NCI-H510A treated with DMSO at 0.1 percent for 48 hours (cell line): ENCODE measurements at places on chromosomes 5 and 9.

GRCh38 chr5:122162100-122162638 is 32.8 kb downstream of the ZNF474 start:
- DNase-seq, result no peak

GRCh38 chr5:6202149-6202967 is 176.0 kb downstream of the MED10 start:
- DNase-seq, result no peak

GRCh38 chr5:131431794-131432193 is 167.9 kb downstream of the CDC42SE2 start:
- DNase-seq, result no peak

- DNase-seq, result no peak
These were observed 22.1 kb downstream of the MRPL36 start for GRCh38 chr5:1777281-1778137.

DNA sequence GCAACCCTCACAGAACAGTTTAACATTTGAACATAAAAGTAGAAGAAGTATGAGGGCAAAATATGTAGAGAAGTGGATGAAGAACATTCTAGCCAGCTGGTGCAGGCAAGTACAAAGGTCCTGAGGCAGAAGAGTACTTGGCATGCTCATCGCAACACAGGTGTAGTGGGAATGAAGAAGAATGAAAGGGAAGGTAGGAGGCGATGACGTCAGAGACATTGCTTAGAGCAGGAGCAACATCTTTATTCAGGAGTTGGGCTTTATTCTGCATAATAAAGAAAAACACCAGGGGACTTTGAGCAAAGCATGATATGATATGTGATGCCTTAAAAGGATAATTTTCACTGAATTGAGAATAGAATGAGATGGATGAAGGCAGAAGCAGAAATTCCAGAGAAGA is 570.6 kb upstream of the CDH9 start:
- no peak for DNase-seq

DNA sequence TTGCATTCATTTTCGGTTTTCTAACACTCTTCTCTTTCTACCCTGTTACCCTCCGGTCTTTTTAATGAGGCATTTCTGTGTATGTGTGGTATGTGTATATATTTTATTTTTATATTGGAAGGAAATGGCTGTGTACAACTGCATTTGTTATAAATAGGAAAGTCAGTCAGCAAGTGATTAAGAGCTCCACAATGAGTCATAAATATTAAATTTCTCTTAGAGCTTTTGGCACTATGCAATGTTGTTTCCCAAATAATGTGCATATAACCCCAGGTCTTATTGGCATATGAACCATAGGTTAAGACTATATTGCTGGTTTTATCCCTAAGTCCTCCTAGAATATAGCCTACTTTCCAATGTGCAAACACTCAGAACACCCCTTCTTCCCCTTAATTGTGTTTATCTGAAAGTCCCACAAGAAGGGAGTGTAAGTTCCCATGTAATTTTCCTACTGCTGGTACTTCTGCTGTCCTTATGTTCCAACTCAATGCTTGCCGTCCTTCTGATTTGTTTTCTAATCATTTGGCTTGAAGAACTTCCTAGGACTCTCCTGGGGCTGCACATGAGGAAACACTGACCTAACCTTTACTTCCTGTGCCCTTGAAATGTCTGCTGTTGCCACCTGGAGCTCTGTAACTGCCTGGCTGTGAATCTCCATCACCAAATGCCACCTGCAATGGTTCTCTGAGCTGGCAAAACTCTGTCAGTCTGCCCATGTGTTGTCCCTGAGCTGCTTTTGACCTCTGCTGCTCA is 65.5 kb upstream of the PCSK5 start:
- peak; percentile 12 for DNase-seq

GRCh38 chr5:55829956-55830355 is 21.2 kb upstream of the IL31RA start:
- no peak for DNase-seq

- DNase-seq, result no peak
These were observed 74.5 kb downstream of the APTX start for GRCh38 chr9:32926911-32927310.

GRCh38 chr9:4225291-4226028 is 74.4 kb downstream of the GLIS3 start:
- DNase-seq, result no peak

GRCh38 chr9:99666571-99666970 is 155.1 kb upstream of the NR4A3 start:
- peak; percentile 2 for DNase-seq

DNA sequence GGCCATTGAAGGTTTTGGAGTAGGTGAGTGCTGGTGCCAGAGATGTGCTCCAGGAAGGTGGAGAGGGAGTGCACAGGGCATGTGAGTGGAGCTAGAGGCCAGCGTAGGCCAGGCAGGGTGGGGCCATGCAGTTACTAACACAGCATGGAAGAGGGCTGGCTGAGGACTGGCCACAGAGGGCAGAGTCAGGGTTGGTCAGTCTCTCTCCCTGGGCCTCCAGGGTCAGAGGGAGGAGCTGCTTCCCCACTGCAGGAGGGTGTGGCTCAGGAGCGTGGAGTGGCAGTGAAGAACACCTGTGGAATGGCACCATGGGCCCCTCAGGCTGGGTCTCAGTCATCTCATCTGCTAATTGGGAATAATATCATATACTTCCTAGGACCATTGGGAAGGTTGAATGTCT is 167.7 kb downstream of the MACROH2A1 start:
- DNase-seq, result no peak

- no peak for DNase-seq
These were observed 20.3 kb downstream of the CTSL start for GRCh38 chr9:87746186-87746585.

DNA sequence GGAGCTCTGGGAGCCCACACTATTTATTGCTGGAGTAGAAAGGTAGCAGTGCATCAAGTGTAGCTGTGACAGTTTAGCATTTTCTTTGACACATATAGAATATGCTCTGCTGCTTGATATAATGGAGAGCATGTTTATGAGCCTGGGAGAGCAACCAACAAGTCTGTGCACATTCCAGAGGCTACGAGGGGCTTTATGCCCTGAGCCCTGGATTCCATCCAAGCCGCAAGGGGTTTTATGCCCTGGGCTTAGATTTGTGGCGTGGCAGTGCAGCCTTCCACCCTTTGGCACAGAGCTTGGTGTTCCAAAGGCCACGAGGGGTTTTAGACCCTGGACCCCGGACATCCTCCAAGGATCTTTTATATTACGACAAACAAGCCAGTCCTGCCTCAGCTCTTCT is 14.6 kb downstream of the CDH6 start:
- DNase-seq, result no peak

- no peak for DNase-seq
These were observed at the start of gene COL5A1 for GRCh38 chr9:134641173-134641989. Gene COL5A1 (plus strand): TSS chr9:134641803. CDS start chr9:134642188, 385 bp downstream.

DNA sequence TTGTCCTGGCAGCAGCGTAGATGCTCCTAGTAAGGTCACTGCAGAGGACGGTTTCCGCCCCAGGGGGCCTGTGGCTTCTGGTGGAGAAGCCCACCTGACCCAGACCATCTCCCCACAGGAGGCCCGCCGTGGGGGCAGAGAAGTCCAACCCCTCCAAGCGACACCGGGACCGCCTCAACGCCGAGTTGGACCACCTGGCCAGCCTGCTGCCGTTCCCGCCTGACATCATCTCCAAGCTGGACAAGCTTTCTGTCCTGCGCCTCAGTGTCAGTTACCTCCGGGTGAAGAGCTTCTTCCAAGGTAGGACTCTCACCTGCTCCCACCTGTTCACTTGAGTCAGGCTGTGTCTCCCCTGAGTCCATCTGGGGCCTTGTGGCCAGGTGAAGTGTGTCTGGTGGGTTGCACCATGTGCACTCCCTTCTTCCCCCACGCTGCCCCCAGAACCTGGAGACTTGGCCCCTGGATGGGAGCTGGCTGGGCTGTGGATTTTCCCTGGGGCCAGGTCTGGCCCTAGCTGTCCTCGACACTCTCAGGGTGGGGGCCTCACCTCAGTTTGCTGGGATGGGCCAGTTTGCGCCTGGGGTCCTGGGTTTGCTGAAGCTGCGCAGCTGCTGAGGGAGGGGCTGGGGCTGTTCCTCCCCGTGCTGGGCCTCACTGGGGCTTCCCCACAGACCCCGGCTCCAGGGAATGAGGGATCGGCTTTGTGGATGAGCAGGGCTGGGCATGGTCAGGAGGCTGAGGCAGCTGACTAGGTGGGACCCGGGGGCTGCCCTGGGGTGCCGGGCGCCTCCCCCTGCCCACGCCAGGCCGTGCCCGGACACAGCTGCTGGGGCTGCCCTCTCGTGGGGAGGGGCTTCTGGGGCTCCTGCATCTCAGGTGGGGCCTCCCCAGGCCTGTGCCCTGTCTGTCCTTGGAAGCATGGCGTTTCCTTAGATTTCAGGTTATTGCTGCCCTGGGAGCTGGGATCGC is 32.4 kb downstream of the AHRR start:
- no peak for DNase-seq

DNA sequence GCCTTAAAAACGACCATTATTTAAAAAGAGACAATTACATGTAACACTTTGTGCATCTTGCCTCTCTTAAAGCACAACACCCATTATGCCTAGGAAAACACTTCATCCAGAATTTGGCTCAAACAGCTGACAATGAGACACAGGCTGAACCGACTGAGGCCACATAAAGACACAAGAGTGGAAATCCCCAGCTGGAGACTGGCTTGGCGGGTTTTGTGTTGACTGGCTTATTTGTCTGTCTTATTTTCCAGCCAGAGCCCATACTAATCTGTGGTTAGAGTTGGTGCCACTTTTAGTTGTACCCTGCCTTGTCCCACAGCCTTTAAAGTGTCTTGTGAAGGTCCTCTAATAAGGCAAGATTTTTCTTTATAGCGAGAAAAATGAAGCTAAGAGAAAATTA is 21.2 kb downstream of the TRIM14 start:
- DNase-seq, result peak; percentile 88

- DNase-seq, result no peak
These were observed 424.8 kb upstream of the DMAC1 start for GRCh38 chr9:8224381-8224801.

GRCh38 chr5:65727491-65728156 is 5.6 kb downstream of the NLN start:
- no peak for DNase-seq

GRCh38 chr5:161058781-161059180 is 206.8 kb upstream of the ATP10B start:
- DNase-seq, result no peak

GRCh38 chr9:124505006-124505900 is 1.9 kb downstream of the NR5A1 start:
- no peak for DNase-seq

DNA sequence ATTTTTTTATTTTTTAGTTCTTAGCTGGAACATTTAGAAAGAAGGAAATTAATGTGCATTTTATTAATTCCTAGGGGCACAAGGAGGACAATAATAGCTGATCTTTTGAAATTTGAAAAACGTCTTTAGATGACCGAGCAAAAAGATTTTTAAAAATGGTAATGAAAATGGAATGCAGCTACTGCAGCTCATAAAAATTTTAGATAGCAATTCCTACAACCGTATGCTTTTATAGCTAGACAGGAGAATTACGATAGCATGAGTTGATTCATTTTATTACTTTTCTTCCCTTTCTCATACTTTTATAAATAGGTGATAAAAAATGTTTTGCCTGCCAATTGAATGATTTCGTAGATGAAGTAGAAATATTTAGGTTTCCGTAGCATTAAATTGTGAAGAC is 13.7 kb upstream of the RUFY1 start:
- no peak for DNase-seq

DNA sequence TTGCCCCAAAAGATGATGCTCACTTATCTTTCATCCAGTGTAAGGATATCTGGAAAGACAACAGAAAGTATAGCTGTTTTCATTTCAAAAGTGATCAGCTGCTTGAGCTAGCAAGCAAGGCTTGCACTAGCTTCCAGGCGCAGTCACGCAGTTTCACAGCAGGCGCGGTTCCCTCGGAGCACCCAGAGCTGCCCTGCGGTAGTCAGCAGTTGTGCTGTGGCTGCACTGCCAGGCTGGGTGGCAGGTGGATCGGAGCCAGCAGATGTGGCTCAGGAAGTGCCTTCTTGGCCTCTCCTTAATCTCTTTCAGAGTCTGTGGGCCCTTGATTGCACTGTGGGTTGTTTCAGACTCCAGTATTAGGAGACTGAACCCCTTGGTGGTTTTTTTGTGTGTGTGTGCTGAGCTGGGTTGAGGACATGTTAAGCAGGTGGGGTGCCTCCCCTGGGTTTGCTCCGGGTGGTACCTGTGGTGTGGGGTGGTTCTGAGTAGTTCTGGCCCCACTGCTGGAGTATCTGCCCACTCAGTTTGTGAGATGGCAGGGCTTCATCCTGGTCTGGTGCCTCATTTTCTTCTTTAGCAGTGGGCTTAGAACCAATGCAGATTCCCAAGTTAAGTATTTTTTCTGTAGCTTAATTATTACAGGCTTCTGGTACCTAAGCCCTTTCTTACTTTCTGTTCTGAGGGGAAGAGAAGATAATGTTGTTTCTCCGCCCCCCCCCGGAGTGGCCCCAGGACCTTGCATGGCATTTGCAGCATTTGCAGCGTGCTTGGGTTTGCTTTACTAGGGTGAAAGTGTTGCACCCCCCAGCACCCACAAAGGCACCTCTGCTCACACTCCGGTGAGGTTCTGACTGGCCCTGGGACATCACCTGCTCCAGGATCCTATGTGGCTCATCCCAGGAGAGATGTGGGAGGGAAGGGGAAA is 16.4 kb downstream of the TENT4A start:
- no peak for DNase-seq

- no peak for DNase-seq
These were observed 101.4 kb upstream of the SMARCA2 start for GRCh38 chr9:1913631-1914330.

- no peak for DNase-seq
These were observed 830.6 kb upstream of the SEMA6A start for GRCh38 chr5:117405197-117405596.

DNA sequence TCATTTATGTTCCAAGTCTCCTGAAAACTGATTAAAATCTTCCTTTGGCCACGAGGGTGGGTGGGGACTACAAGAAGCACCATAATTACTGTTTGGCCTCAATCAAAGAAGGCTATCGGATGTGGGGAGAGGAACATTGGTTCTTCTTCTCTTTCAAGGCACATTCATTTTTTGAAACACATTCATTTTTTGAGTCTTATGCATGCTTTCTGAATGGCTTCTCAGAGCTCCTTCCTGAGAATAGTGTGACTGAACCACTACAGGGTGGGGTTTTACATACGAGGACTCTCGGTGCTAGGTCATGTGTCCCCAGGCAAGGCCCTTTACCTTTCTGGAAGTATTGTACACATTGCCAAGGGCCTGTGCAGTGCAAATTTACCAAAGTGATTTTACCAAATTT is 7.0 kb upstream of the GRIA1 start:
- DNase-seq, result no peak

- DNase-seq, result no peak
These were observed 32.8 kb upstream of the MCTP1 start for GRCh38 chr5:95317687-95318086.

DNA sequence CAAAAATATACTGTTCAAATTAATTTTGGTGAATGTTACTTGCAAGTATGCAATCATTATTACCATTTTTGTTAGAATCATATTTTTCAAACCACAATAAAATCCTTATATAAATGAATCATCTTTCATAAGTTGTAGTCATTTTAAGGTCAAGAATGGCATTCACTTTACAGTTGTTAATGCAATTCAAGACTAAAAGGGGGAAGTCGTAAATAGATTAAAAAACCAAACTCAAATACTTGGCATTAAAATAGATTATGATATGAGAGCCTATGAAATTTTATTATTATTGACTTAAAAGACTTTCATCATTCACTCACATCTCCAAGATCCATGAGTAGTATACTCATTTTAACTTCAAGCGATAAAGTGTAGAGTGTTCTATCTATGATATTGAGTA is 11.6 kb downstream of the CDH9 start:
- no peak for DNase-seq
